Substantia nigra (tissue), 51 donors: ENCODE measurements at places on chromosomes 5 and 9.

- no peak for DNase-seq
Measured at GRCh38 chr9:135409286-135410200, 70.0 kb upstream of the PPP1R26 start.

DNA sequence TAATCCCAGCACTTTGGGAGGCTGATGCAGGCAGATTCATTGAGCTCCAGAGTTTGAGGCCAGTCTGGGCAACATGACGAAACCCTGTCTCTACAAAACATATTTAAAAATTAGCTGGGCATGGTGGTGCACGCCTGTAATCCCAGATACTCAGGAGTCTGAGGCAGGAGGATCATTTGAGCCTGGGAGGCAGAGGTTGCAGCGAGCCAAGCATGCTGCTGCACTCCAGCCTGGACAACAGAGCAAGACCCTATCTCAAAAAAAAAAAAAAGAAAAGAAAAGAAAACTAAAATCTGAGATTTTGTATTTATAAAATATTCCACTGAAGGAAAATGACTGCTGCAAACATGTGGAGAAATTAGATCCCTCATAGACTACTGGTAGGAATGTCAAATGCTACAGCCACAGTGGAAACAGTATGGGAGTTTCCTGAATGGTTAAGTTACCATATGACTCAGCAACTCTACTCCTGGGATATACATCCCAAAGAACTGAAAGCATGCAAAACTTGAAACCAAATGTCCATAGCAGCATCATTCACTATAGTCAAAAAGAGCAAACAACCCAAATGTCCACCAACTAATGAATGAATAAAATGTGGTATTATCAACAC lies 106.1 kb downstream of the UBAP2 start:
- no peak for DNase-seq

GRCh38 chr5:55063220-55063863 lies 39.1 kb upstream of the GZMA start:
- no peak for DNase-seq

DNA sequence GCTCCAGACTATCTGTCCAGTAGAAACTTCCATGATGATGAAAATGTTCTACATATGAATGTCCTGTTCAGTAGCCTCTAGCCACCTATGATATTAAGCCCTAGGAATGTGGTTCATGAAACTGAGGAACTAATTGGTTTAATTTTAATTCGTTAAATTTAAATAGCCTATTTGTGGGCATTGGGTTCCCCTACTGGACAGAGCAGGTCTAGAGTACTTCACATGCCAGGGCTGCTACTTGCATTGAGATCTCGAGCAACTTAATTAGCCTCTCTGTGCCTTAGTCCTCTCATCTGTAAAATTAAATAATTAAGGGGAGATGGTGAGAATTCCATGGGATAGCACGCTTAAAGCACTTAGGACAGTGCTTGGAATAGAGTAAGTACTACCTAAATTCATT lies 160.0 kb downstream of the PAPPA start:
- no peak for DNase-seq

GRCh38 chr5:92574023-92574422 lies 1007.0 kb downstream of the NR2F1-AS1 start:
- DNase-seq, result no peak

- DNase-seq, result no peak
Measured at GRCh38 chr5:82679660-82680059, 397.5 kb downstream of the TMEM167A start.

DNA sequence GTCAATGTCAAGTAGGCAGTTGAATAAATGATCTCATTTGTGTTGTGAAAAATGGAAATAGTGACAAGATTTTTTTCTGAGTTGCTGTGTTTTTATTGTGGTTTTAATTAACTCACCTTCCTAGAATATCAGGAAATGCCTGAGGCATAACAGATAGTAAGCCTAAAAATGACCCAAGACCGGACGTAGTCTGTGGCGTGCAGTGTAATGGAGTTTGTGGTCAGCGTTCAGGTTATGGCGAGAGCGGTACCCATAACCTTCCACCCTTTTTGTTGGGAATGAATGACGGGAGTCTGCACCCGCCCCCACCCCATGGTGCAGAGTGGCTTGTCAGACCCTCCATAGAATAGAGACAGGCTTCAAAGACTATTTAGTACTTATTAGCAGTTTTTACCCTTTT lies 119.3 kb downstream of the GALNT10 start:
- DNase-seq, result no peak

GRCh38 chr5:160520609-160521391 lies 99.1 kb downstream of the PTTG1 start:
- DNase-seq, result no peak

GRCh38 chr9:112224401-112225289 lies 49.5 kb upstream of the SUSD1 start:
- no peak for DNase-seq

DNA sequence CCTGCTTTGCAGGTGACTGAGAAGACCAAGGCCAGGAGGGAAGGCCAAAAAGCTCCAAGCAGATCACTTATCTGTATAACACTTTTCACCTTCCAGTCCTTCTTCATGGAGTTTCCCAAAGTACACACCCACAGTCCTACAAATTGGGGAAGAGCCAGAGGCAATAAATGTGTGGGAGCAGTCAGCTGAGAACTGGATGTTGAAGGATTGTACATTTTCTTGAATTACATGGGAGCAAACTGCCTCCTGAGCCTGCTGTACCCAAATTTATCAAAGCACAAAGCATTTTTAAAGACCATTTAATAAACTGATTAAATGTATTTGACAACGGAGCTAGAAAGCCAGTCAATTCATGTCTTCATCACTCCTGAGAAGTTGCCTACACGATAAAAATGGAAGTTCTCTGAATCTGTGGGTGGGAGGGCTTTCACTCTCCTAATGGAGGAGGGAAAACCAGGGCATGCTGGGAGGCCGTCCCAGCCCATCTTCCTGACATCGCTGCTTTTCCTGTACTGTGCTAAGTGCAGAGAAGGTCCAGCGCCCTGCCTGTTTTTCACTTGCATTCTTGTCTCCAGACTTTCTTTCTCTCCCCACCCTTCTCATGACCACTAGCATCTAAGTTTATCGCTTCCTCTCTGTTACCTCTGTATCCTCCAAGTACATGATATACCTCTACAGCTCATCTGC lies 79.0 kb downstream of the KCNIP1 start:
- no peak for DNase-seq

DNA sequence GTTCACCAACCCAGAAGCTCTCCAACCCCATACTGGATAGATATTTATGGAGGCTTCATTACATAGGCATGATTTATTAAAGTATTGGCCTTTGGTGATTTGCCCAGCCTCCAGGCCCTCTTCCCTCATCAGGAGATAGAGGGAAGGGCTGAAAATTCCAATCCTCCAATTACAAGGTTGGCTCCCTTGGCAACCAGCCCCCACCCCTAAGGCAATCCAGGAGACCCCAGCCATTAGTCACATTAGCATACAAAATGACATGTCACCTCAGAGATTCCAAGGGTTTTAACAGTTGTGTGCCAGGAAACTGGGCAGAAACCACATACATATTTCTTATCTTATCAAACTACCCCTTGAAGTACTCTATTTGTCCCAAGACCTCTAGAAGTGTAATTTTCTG lies 210.0 kb downstream of the HINT1 start:
- no peak for DNase-seq

DNA sequence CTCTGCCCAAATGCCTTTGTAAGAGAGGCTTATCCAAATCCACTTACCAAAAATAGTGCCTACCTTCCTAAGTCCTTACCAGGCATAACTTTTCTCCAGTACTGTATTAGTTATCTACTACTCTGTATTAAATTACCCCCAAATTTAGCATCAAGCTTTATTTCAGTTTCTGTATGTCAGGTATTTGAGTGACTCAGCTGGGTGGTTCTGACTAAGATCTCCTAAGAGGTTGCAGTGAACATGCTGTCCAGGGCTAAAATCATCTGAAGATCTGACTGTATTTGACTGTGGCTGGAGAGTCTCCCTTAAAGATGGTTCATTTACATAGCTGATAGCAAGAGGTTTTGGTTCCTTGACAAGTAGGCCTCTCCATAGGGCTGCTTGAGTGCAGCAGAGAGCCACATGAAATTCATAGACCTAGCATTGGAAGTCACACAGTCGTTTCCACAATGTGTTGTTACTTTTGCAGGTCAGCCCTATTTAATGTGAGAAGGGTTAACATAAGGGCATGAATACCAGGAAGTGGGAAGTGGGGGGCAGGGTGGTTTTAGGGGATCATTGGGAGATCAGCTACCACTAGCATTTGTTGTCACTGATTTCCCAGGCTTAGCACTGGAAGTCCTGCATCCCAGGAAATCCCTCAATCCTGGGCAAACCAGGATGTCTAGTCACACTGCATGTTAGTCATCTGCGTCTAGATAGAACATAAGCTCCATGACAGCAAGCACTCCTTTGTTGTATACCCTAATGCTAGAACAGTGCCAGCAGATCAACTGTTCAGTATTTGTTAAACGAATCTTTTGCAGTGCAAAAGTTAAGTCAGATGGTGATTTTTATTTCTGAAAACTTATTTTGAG lies 2.0 kb upstream of the ZNF622 start:
- no peak for DNase-seq

DNA sequence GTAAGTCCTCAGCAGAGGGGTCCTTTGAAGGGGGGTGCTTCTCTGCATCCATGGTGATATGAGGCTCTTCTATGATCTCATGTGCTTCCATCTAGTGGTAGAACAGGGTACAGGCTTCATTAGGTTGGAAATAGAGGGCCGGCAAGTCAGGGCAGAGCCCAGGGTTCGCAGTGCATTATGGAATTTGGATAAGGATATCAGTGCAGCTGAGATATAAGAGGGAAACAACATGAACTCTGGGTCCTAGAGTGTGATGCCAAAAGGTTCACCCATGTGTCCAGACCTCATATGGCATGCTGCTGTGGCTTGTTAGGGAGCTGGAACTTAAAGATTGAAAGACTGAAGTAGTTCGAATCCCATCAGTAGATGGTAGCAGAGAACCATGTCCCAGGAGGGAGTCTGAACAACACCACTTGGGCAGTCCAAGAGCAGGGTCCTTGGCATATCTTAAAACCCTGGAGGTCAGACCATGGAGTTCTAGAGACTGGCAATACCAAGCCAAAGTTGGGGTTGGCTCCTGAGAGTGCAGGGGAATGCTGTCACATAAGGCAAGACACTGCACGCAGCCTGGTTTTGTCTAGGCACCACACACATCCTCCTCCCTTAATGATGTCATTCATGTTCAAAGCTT lies 2.3 kb downstream of the FAM221B start:
- no peak for DNase-seq

- DNase-seq, result no peak
Measured at GRCh38 chr9:19028835-19029451, 4.1 kb downstream of the SAXO1 start.

GRCh38 chr9:16175461-16175860 lies 622.6 kb downstream of the CCDC171 start:
- no peak for DNase-seq

GRCh38 chr5:1012313-1012841 lies 3.8 kb downstream of the NKD2 start:
- no peak for DNase-seq

DNA sequence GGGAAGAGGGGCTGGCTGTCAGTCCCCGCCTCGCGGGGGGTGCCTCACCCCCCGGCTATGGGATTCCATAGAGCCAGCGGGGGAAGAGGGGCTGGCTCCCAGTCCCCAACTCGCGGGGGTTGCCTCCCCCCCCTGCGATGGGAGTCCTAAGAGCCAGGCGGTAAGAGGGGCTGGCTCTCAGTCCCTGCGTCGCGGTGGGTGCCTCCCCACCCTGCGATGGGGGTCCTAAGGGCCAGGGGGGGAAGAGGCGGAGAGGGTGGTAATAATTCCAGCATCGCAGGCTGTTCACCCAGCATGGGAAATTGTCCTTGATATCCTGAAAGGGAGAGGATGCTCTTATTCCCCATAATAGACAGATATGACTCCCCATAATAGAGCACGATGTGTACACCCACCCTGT lies 9.6 kb upstream of the LCN2 start:
- DNase-seq, result no peak

DNA sequence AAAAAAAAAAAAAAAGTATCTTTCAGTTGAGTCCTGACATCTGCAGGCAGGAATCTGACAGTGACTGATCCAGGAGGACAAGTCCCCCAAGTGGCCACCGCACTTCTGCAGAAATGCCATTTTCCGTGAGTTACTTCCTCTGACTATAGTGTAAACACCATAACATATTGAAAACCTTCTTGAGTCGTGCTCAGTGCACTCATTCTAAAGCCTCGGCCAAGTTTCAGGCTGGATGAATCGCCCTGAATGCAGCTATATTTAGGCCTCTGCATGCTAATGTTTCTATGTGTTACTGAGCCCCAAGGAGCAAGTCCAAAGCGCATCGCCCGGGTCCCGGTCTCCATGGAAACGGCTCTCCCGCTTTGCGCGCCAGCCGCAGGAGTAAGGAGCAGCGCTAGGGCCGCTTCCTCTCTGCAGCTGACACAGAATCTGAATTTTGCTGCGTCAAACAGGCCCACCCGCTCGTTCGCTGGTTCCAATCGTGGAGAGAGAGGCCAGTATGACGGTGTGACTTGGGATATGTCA lies 335.4 kb downstream of the MSX2 start:
- peak; percentile 24 for DNase-seq

DNA sequence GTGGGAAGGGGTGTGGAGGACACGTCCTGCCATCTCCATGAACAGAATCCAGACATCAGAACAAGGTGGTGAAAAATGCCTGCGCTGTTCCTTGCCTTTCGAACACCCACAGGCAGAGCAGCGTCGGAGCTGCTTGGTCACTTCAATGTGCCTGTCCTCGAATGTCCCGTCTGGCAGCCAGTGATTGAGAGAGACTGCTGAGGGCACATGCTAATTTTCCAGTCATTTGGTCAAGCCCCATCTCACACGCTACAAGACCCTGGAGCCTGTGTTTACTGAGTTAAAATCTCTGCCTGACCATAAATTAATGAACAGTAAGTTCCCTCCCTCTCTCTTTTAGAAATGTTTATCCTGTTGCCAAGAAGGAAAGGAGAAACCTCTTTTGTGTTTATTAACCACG lies 149.3 kb downstream of the NTRK2 start:
- no peak for DNase-seq

DNA sequence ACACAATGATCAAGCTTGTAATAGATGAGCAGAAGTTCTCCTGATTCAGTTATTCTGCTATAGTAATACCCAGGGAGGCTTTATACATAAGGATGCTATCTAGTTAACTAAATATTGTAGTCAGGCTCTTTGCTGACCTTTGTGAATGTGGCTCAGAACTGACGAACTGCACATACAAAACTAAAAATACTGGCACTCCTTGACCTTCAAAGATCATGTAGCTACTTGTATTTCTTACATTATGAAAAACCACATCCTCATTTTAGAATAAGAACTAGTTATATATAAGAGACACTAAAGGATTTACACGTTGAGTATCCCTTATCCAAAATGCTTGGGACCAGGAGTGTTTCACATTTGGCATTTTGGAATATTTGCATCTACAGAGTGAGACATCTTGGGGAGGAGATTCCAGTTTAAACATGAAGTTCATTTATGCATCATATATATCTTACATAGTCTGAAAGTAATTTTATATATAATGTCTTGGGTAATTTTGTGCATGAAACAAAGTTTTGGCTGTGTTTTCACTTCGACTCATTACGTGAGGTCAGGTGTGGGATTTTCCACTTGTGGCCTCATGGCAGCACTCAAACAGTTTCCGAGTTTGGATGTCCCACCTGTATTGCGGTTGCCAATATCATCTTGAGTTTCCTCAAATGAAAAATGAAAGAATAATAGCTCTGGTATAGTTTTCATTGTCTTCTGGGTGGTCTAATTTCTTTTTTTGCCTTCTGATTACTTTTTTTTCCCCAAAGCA lies 58.4 kb upstream of the FBXL7 start:
- no peak for DNase-seq

- no peak for DNase-seq
Measured at GRCh38 chr9:81318571-81318970, 370.8 kb downstream of the TLE1 start.

- DNase-seq, result no peak
Measured at GRCh38 chr9:15104826-15105420, 194.7 kb upstream of the FREM1 start.

GRCh38 chr5:35538198-35538931 lies 79.3 kb upstream of the SPEF2 start:
- no peak for DNase-seq
